Nephron progenitor cell (in vitro differentiated cells): ENCODE measurements at places on chromosomes 1 and 21.

DNA sequence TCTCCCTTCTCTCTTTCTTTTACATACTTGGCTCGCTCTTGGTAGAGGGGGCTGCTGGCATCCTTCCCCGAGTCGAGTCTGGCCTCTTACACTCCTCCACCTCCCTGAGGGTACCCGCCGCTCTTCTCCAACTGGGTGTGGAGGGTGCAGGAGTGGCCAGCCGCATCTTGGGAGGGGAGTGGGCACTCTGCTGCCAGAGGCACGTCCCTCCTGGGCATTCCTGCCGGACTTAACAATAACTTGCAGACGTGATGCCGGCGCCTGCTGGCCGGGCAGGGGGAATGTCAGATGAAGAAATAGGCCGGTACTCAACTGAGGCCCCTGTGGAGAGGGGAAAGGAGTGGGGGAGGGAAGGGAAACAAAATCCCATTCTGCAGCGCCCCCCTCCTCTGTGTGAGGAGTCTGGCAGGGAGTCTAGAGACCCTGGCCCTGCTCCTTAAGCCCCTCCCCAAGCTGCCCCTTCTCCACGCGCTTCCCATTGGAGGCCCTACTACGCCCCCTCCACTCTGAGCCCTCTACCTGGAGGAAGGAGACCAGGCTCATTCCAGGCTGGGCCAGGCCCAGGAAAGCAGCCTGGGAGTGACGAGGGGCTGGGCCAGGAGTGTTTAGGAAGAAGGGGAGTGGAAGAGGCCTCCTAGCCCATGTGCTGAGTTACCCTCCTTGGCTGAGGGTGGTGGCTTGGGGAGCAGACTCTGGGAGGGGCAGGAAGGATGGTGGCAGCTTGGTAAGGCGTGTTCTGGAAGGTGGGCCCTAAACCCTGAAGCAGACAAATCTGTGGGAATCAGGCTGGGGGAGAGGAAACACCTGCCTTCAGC lies 1.8 kb downstream of the ATP2B4 start:
- peak; percentile 58 for DNase-seq

DNA sequence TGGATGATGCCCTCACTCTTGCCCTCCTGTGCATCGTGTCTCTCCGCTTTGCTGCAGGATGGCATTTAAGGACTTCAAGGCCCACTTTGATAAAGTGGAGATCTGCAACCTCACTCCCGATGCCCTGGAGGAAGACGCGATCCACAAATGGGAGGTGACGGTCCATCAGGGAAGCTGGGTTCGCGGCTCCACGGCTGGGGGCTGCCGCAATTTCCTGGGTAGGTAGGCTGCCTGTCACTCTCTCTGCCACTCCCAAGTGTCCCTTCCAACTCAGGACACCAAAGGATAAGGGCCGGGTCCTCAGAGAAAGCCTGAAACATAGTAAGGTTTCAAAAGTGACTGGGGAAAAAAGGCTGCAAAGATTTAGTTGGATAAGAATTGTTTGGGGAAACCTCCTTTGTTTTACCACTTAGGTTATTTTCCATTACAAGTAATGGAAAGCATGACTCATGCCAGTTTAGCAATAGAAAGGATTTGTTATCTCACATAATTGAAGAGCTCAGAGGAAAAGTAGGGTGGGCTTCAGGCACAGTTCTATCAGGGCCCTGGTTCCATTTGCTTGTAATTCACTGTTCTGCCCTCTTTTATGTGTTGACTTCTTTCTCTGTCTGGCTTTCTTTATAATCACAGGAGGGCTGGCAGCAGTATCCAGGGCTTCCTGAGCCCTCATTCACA lies 31.9 kb downstream of the CAPN9 start:
- no peak for DNase-seq

- DNase-seq = no peak
Measured at GRCh38 chr21:36384885-36385232, 333 bp upstream of the CHAF1B start.

- DNase-seq = no peak
Measured at GRCh38 chr1:39255222-39255621, 50.7 kb downstream of the MACF1 start.

- peak; percentile 32 for DNase-seq
Measured at GRCh38 chr1:237562242-237562823, 328.4 kb downstream of the ZP4 start.

DNA sequence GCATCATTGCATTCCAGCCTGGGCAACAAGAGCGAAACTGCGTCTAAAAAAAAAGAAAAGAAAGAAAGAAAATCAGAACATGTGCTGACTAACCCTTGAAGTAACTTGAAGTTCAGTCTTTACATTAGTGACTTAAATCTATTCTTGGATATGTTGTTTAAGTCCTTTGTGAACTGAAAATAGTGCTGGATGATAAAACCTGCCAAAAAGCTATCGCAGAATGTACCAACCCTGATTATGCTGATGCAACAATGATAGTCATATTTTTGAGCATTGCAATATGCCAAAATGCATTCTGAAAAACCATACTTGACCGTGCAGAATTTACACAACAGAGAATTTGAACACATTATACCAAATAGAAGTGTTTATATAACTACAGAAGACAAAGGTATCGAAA lies 30.7 kb downstream of the SHISAL2A start:
- no peak for DNase-seq

- DNase-seq = no peak
Measured at GRCh38 chr1:100860397-100860991, 34.1 kb downstream of the EXTL2 start.

DNA sequence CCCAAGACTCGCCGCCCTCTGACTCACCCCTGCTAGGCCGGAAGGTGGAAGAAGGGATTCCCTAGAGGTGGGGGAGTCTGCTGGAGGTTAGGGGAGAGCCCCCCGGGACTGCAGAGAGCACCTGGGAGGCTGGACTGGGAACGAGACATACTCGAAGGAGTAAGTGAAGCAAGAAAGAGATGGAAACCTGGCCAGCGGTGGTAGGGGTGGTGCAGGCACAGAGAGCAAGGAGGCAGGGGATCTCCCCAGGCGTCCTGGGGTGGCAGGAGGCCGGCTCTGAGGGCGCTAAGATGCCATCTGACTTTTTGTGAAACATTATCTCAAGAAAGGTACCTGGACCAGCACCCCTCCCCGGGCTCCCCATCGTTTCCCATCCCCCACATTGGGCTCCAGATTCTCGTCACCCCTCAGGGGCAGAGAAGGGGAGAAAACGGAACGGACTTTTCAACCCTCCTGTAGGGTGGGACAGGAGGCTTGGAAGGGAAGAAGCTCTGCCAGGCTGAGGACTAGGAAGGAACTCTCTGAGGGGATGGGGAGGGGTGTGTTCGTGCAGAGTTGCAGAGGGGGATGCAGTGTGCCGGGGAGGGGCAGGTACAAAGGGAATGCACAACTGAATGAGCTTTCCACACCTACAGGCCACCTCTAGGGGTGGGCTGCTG lies 708 bp downstream of the CHRNB2 start:
- DNase-seq = no peak

DNA sequence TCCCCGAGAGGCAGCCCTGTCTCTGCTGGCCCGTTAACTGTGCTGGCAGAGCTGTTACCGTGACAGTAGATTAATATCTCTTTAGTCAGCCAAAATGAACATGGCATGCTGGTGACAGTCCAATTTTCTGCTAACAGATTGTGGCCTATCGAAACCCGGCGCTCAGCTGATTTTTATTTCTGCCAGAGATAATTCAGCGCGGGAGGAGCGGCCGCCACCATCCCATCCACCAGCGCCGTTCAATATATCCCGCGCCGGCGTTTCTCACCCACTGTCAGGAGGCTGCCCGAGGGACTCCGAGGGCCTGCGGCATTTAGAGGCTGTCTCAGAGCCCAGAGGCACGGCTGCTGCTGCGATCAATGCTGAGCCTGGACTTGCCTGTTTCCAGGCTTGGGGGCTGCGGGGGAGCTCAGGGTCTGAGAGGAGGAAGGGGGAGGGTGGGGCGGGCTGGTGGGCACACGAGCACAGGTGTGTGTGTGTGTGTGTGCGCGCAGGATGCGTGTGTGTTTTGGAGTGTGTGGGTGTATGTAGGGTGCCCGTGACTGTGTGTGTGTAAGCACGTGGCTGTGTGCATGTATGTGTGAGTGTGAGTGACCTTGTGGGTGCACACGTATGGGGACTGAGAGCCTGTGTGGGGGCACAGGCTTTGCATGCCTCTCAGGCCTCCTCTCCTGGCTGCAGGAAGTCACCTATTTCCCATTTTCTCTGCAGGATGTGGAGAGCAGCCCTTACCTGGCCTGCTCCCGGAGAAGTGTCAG lies 109.7 kb upstream of the ACTRT2 start:
- no peak for DNase-seq

DNA sequence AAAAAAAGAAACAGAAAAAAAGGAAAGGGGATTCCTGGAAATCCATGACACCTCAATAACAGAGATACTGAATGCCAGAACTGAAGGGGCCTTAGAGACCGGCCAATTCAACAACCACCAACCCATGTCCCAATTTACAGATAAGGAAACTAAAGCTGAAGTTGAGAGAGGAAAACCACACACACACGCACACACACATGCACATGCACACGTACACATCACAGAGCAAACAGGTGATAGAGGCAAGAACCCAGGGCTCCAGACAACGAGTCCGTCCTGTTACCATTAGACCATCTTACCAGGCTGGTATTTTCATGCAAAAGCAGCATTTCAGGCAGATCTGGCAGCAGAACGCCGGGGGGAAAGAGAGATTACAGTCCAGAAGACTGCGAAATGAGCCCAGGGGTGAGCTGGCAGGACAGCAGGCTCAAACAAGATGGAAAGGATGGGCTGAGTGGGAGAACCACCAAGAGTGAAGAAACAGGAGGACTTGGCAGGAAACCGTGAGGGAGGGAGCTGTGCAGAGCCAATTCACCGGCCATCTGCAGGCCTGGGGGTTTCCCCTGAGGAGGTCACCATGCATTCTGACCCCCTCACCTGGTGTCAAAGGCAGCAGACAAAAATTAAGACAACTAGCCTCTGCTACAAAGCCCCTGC lies 43.5 kb downstream of the PAFAH2 start:
- no peak for DNase-seq

DNA sequence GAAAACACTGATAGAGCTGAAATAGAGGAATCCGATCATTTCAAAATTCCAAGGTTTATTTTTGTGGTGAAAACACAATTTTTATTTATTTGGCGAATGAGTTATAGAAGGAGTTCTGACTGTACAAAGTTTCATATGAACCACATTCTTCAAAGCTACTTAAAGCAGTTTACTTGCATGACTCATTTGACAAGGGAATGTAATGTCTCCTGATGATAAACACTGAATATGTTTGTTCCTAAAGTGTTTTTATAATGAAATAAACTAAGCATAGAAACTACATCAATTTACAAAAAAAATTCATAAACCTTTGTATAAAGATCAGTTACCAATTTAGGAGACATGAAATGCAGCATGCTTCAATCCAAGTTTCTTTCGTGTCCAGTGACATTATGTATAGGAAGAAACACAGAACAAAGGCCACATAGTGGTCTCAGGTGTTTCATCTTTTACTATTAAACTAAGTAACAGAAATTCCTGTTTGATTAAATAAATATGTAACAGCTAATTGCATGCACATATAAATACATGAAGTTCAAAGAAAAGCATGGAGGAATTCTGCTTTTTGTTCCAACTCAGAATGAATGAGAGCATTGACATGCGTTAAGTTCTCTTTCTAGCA lies 2.5 kb downstream of the PRKACB start:
- no peak for DNase-seq

- DNase-seq = no peak
Measured at GRCh38 chr21:40074710-40075109, 207.5 kb downstream of the PCP4 start.

DNA sequence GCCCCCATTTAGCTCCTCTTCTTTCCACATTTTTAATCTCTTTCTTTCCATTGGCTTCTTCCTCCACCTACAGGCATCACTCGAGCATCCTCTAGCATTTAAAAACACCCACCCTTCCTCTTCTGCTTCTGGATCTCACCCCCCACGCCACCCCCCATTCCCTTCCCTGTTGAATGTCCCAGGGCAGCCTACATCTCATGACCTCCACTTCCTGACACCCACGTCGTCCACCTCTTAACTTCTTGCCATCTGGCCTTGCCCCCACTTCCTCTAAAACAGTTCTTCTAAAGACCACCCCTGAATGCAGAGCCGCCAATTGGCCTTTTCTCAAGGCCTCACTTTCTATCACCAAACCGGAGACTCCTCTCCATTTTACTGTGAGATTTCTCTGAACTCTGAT lies 6.1 kb upstream of the ETNK2 start:
- DNase-seq = no peak

DNA sequence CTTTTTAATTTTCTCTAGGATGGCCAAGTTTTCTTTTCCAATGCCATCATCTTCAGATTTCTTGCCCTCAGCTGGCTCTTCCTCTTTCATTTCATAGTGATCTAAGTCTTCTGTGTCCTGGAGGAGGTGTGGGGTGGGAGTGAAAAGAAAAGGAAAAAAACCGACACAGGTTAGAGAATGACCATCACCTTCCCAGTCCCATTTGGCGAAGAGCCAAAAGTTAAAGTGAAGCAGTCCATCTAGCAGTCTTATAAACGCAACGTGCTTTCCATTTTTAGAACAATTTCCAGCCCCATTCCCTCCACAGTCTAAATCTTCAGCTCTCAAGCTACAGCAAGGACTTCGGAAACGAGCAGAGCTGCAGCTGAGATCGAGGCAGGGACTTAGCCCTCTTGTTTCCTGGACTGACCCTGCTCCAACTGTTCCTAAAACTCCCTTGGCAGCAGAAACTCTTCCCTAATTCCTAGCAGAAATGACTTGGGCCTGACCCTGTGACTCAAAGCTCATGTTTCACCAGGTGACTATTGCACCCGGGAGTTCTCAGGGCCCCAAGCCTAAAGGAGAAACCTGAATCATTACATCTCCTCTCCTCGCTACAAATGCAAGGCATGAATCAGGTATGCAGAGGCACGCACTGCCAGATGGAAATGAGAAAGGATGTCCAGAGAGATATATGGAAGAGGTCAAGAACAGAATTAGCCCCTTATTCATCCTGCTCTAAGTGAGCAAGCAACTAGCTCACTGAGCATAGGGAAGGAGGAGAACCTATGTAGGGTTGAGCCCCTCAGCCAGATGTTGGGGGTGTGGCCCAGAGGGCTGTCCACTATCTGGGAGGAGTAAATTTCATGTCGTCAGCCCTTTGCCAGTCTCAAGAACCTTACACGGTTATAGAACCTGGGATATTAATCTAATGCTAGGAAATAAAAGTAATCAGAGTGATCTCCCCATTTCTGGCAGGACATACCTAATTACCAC lies 5.1 kb downstream of the UBE2Q1 start:
- no peak for DNase-seq

DNA sequence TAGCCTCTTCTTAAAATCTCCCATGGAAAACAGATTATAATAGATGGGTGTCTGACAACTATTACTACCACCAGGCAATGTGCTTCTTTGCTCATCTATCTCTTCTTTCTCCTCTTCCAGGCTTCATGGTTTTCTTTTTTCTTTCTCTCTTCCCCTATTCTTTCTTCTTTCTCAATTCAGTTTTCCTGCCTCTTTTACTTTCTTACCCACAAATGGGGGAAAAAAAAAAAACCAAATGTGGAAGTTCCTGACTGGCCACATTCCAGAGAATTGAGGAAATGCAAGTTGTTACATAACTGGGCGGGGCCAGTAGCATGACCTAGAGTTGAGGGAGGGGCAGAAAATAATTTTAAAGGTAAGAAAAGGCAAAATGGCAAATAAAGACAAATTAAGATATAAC lies 10.9 kb upstream of the SMG7 start:
- no peak for DNase-seq
